Aorta (tissue), 5 donors: ENCODE measurements at places on chromosomes 16 and 17. TPM values are rescaled to one million over a fixed set of nuclear protein-coding genes. Genes with fewer than 3 reads are reported as not detected.

Gene DHRS7C
- total RNA-seq: not detected

Gene TMEM204
- total RNA-seq: 38.1 TPM

Gene KRT28
- not detected for total RNA-seq

- DNase-seq: no peak
These were observed 274.7 kb downstream of the HS3ST4 start for GRCh38 chr16:25966172-25967097.

GRCh38 chr16:87044829-87045228 lies 272.4 kb downstream of the C16orf95 start:
- no peak for DNase-seq
